ENCODE measurements at places on chromosomes 3 and 15. TPM values are rescaled to one million over a fixed set of nuclear protein-coding genes. Genes with fewer than 3 reads are reported as not detected.

- DNase-seq = no peak
Measured at GRCh38 chr3:71446734-71447133, 136.8 kb downstream of the FOXP1 start.

GRCh38 chr3:118436697-118437262, 597.9 kb downstream of the IGSF11 start:
- DNase-seq = no peak

DNA sequence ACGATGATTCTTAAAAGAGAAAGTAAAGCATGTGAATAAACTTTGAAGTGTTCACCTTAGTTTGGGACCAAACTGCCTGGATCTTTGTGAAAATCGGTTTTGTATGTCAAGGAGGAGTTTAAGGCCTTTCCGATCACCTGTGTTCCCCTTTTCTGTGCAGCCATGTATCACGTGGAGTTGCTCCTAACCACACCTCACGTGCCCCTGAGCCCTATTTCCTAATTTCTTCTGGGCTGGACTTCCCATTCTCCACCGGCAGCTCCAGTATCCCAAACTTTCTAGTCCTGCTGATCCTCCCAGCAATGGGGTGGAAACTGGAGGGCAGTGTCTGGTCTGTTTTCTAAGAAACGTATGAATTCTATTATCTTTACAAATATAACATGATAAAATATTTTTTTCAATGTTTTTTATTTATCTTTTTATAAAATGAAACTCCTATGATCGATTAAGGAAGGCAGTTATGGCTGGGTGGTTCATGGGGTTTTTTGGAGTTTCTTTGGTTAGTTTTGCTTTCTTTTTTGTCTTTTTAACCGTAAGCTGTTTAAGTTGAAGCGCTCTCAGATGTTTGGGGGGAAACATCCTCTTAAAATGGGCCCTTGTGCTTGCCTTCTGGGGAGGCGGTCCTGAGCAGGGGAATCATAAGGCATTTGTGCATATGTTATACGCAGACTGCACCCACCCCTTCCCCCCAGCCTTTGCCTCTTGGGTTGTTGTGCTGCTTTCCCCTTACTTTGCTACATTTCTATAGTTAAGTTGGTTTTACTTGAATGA, 43.6 kb upstream of the WWTR1 start:
- no peak for DNase-seq

DNA sequence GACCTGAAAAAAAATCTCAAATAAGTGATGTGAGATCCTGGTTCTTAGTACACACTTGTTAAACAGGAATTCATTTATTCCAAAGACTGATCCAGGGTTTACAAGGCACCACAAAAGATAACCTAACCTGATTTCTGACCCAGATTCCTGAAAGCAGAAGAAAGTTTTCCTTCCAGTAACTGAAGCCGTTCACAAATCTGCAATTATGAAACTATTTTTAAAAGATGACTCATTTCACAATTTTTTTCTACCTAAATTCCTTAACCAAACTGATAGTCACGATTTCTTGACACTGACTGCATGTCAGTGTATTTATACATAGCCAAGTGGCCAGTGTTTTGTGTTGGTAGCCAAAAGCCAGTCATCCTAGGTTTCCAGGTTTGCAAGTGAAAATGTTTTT, 17.1 kb downstream of the SLC9A9 start:
- DNase-seq = no peak

DNA sequence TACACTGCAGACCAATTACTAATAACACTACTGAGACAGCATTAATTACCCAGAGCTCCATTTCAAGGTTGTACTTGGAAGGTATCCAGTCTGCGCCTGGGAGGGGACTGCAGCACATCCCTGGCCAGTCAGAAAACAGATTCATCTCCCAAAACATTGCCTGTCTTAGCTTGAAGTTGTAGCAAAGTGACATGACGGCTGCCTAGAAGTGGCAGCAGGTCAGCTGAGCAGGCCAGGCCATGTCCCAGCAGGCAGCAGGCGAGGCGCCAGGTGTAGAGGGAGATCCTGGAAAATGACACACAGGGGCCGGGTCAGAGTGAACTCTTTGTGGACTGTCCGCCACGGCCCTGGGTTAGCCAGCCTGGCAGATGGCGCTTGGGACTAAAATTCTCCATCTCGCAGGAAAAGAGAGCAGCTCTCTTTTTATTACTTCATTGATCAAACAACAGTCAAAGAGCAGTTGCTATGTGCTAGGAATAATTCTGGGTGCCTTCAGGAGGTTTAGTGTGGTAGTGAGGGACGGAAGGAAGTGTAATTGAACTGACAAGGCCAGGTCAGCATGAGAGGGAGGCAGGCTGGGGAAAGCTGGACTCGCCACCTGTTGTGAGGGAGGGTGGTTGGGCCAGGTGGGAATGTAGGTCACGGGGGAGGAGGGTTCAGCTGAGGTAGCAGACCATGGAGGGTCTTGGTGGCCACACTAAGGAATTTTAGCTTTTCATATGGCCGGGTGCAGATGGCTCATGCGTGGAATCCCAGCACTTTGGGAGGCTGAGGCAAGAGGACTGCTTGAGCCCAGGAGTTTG, 1.3 kb upstream of the MAP6D1 start:
- no peak for DNase-seq

KIF23 gene
- 171 TPM for total RNA-seq

GOLGA8J gene
- total RNA-seq = not detected

FSD2 gene
- total RNA-seq = not detected

BSN gene
- not detected for total RNA-seq

VEPH1 gene
- 1.7 TPM for total RNA-seq

POPDC2 gene
- total RNA-seq = not detected

All from SJSA1 (cell line).